ENCODE measurements at places on chromosomes 7 and 10.

- no peak for DNase-seq
Measured at GRCh38 chr7:114519240-114519639, 104.6 kb downstream of the FOXP2 start.

DNA sequence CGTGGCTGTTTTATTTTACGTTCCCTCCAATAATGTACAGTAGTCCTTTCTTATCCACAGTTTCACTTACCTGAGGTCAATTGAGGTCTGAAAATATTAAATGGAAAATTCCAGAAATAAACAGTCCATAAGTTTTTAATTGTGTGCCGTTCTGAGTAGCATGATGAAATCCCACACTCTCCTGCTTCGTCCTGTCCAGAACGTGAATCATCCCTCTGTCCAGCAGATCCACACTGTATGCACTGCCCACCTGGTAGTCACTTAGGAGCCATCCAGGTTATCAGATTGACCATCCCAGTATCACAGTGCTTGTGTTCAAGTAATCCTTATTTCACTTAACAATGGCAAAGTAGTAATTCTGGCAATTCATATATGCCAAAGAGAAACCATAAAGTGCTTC, 46.3 kb downstream of the STARD3NL start:
- DNase-seq, result no peak

DNA sequence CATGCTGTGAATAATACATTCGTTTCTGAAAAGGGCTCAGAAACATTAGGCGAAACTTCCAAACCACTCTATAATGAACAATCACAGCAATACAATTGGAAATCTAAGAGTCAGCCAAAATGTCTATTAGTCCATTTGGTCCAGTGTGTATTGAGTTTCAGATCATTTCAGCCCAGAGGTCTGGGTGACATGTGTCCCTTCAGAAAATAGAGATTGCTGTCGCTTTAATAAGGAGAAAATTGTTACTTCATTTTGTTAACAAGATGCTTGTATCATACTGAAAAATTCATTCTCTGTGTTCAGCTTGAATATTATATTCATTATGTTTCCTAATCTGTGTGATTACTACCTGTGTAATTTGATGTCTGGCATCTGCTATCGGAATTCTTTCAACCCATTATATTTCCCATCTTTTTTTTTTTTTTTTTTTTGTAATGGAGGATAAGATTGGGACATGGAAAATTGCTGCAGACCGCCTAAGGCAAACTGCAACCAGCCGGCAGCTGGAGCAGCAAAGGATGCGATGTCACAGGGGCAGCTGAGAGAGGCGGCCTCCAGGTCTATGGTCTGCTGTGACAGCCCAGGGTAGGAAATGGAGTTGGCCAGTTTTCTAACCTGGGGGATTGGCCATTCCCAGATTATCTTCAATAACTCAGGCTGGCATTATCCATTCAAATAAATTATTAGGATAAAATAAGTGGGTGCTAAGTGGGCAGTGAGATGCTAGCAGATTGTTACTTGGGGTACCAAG, 170.9 kb upstream of the NPVF start:
- no peak for DNase-seq

- DNase-seq, result no peak
Measured at GRCh38 chr10:47330366-47330765, 8.1 kb downstream of the GDF2 start.

DNA sequence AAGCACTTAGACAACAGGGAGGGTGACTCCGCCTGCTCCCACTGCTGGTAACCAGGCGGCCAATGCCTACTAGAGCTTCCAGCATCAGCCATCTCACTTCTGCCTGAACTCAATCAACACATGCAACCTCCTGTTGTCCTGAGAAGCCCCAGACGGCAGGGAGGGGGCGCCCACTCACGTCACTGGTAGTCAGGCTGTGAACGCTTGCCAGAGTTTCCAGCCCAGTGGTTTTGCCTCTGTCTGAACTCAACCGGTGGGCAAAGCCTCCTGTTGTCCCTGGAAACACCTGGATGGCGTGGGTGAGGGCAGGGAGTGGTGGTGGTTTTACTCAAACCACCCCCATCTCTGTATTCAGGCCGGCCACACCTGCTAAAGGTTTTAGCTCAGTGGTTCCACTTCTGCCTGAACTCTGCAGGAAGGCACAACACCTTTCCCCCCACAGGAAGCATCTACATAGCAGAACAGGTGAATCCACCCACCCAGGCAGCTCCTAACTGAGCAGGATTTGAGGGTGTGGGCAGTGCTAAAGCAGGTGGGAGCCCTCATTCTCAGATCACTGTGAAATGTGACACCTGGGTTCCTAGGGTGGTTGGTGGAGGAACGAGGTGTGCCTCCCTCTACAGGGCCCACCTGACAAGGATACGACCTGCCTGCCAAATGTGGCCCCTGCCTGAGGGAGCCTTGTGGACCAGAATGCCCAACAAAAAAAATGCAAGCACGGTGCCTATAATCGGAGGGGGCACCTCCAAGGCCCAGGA, 563.0 kb upstream of the SEMA3D start:
- DNase-seq, result no peak

GRCh38 chr10:35359056-35359455, 22.7 kb downstream of the CCNY start:
- DNase-seq, result no peak

DNA sequence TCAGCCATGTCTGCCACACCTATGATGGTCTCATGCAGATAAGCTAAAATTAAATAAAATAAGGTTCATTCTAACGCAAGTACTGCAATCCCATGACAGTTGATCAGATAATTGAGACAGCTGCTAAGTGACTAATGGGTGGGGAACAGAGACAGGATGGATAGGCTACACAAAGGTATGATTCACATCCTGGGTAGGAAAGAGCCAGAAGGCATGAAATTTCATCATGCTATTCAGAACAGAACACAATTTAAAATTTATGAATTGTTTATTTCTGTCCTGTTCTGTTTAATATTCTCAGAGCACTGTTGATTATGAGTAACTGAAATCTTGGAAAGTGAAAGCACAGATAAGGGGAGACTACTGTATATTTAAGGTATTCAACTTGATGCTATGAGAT, 381.8 kb upstream of the SORCS1 start:
- DNase-seq, result no peak

- DNase-seq, result no peak
Measured at GRCh38 chr7:3386423-3387190, 85.6 kb downstream of the SDK1 start.

DNA sequence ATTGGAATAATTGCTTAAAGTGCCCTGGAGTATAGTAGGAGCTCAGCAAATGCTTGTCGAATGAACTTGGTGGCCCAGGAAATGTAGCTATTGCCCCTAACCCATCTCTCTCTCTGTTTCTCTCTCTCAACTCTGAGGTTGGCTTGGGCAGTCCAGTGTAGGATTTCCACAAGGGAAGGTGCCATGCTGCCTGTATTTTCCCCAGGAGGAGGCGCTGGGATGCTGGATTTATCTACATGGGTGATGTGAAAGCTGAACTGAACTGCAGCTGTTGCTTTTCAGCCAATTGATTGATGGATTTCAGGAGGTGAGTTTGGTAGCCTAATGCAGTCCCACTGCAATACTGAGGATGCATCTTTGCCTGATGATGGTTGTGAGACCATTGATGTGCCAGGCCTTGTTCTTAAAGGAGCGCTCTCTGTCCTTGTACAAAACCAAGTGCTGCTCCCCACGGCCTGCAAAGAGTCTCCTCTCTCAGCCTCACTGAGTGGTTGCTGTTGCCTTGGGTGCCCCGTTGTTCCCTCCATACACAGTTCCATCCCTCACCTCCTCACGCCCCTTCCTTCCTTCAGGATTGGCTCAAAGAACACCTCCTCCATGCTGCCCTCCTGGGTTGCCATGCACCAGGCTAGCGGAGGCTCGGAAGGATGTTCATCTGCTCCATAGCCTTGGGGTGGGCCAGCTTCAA, 200.6 kb downstream of the GLRX3 start:
- DNase-seq, result no peak

DNA sequence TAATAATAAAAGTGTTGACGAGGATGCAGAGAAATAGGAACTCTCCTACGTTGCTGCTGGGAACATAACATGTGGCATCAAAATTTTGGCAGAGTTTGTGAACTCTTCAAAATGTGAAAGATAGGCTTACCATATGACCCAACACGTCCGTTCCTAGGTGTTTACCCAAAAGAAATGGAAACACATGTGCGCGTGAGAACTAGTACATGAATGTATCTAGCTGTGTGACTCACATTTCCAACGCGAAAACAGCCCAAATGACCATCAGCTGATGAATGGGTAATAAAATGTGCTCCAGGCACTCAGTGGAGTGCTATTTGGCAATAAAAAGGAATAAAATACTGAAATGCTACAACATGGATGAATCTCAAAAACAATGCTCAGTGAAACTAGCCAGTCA, 10.4 kb upstream of the ELFN1 start:
- DNase-seq, result no peak

DNA sequence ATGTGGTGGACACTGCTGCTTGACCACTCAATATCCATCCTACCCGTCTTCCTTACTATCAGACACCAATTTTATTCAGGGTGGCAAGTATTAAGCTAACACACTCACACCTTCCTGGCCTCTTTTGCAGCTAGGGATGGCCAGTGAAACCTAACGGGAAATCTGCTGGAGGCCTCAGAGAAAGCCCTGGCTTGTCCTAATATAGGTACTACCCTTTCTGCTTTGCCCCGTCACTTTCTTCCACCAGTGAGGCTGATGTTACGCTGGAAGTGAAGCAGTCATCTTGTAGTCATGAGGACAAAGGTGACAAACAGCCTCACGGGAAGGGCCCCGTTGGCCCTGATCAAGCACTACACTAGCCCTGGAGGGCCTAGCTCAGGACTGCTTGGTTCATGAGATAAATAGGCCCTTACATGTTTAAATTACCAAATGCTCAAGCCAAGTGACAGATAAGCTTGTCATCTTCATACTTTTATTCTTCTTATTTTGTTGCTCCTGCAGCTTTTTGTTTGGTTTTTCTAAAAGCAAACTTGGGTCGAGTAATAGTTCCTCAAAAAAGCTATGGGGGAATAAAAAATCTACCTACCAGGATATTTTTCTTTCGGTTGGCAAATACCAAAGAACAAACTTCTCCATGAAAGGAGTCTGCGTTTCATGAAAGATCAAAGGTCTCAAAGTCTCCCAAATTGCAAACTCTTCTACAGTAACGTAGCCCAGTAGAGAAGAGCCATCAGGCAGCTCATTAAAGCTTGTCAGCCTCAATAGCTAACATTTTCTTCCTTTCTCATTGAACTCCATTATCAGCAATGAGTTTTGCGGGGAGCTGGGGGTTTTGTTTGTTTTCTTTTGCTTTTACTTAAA, 17.5 kb downstream of the CREB3L2 start:
- DNase-seq, result no peak

DNA sequence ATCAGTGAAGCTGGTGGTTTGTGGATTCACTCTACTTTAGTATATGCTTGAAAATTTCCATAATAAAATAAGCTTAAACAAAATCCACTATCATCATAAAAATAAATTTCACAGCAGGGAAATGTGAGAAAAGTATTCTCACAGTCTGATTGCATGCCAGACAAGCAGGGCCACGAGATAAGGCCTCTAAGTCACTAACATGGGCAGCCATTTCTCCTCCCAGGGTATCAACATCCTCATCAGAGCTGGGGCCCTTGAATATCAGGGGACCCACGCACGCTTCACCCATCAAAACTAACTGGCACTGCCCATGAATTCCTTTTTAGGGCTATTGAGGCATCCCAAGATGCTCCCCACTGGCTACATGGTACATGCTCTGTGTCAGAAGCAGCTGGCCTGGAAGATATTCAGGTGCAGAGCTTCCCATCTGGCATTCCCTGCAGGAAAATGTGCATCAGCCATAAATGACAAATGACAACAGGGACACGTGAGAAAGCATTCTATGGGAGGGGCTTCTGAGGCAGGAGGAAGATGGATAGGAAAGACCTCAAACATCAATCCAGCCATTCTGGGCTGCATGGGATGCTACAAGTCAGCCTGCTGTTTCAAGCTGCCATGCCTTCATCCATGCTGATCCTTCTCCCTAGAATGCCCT, 17.4 kb downstream of the CCDC6 start:
- DNase-seq, result no peak

GRCh38 chr7:35747611-35748010, 52.7 kb upstream of the HERPUD2 start:
- no peak for DNase-seq

GRCh38 chr7:90850066-90850465, 253.9 kb downstream of the CDK14 start:
- no peak for DNase-seq

DNA sequence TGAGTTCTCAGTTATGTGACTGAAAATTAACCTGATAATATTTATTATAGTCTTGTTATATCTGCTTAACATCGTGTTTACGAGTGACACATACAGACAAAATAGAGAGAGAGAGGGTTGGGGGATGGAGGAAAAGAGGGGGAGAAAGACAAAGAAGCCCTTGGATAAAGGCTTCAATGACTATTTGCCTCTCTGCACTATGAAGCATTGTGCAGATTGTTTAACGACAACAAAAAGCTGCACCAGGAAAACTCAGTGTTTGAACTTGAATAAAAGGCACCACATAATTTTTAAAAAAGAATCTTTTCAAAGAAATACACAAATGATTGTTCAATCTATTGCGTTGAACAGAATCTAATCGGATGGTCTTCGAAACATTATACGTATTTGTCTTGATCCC, 27.8 kb downstream of the MAGI2 start:
- no peak for DNase-seq

DNA sequence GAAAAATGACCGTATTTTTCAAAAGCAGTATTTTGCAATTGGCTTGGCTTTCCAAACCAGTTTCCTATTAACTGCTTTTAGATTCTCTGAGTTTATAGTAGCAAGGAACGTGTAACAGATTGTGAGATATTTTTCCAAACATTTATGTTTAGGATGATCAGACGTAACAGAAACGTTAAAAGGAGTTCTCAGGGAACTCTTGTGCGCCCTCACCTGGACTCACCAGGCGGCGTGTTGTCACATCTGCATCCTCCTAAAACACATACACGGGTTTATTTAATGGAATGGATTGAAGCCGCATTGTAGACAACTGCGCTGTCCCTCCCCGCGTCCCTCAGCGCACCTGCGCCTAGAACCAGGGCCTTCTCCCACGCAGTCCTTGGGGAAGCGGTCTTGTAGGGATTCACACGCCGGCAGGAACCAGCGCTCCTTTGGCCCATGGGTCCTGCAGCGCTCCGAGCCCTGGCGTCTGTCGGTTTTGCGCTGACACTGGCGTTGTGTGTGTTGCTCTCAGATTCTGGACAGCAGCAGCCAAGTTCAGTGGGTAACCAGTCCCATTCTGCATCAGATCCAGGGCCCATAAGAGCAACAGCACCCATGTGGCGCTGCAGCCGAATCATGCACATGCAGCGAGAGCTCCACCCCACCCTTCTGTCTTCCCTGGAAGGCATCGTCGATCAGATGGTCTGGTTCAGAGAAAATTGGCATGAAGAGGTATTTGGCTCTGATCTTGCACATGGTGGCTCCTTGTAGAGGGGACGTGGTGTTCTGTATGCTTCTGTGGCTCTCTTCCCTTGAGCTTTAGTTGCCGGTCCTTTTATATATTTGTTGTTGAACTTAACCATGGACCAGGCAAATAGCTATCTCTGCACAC, 114.9 kb downstream of the TRRAP start:
- no peak for DNase-seq
